ENCODE measurements at places on chromosomes 2 and 18.
A peak's percentile ranks its signal among the peaks of the same experiment; 100 is the strongest.

GRCh38 chr2:199484927-199485326 is 27.2 kb upstream of the SATB2 start:
- DNase-seq, result no peak

GRCh38 chr2:100773538-100773937 is 46.4 kb upstream of the NPAS2 start:
- no peak for DNase-seq

GRCh38 chr2:69524799-69525198 is 87.6 kb upstream of the NFU1 start:
- DNase-seq, result no peak

GRCh38 chr2:133040170-133040569 is 370.2 kb upstream of the LYPD1 start:
- DNase-seq, result no peak

- DNase-seq, result no peak
Measured at GRCh38 chr18:36047521-36047920, 19.8 kb downstream of the RPRD1A start.

DNA sequence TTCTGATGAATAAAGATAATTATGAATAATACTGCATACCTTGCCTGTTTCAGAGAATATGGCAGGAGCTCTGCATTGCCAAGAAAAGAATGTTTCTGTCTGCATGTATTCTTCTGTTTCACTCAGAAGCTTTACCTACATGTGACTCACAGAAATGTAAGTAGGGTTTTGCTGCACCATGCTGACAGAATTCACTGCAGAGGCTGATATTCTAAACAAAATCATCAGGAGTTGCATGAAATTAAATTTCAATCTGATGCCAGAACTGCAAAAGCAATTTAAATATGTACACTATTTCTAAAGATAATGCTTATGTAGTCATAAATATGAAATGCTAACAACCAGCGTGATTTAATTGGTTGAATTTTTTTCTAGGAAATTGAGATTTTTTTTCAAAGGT is 332.8 kb upstream of the FSHR start:
- no peak for DNase-seq

- DNase-seq, result no peak
Measured at GRCh38 chr2:160322320-160322719, 122.2 kb upstream of the ITGB6 start.

DNA sequence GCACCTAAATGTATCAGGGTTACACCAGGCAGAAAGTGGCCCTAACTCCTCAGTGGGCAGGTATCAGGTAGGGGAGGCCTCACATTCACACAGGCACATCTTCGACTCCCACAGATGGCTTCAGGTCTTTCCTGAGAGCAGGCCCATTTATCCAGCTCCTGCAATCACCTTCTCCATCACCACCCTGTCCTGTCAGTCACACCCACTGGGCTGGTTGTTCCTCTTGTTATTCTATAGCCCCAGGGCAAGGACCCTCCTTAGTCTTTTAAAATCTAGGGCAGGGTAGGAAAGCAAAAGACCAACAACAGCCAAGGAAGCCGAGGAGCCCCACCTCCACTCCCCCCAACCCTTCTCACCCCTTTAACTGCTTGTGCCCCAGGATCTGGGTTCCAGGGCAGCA is 9.1 kb upstream of the HOXD4 start:
- no peak for DNase-seq

DNA sequence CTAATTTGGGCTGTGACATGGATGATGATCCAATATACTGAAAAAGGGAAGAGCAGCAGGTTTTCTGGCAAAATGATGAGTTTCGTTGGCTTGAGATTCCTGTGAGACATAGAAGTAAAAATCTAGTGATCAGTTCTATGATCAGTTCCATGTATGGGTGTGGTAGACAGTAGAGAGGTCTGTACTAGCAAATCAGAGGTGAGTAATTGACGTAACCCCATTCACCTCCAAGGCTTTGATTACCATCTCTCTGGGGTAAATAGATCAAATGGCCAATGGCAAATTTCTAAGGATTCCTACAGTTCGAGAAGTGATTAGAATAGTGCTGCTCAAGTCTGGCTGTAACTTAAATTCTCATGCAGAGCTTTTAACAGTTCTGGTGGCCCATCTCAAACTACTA is 6.4 kb downstream of the ITGA4 start:
- DNase-seq, result no peak

DNA sequence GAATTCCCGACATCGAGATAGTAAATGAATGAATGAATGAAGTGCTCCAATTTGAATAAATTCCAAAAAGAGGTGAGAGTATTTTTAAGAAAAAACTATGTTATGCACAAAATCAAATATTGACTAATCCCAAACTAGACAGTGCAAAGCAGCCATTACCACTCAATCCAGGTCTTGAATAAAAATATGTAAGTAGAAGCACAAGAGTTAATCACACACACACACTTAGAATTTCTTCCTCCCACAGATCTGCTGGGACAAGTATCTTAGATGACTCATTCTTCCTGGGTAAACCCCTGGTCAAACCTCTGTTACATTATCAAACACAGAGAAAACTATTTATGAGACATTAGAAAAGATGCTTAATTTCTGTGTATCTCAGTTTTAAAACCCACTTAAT is 102.0 kb downstream of the PLA2R1 start:
- peak; percentile 34 for DNase-seq

Measured in GM12864 (cell line).